ENCODE measurements at places on chromosomes 13 and 19.

GRCh38 chr19:29421196-29421545 lies 104.6 kb upstream of the VSTM2B start:
- no peaks in the 10 kb centered on the region for H3K4me1 ChIP-seq
- no peaks in the 10 kb centered on the region for H3K36me3 ChIP-seq
- no peak overlapping the region for H3K4me3 ChIP-seq
- H3K27ac ChIP-seq: no peak overlapping the region
- DNase-seq: no peak

GRCh38 chr13:78592584-78592983 lies 10.8 kb downstream of the POU4F1 start:
- no peak overlapping the region for H3K27ac ChIP-seq
- H3K27me3 ChIP-seq: peaks cover 42% of the 10 kb centered on the region
- H3K4me1 ChIP-seq: peaks cover 5% of the 10 kb centered on the region
- DNase-seq: no peak
- no peak overlapping the region for H3K4me3 ChIP-seq
- no peaks in the 10 kb centered on the region for H3K36me3 ChIP-seq

DNA sequence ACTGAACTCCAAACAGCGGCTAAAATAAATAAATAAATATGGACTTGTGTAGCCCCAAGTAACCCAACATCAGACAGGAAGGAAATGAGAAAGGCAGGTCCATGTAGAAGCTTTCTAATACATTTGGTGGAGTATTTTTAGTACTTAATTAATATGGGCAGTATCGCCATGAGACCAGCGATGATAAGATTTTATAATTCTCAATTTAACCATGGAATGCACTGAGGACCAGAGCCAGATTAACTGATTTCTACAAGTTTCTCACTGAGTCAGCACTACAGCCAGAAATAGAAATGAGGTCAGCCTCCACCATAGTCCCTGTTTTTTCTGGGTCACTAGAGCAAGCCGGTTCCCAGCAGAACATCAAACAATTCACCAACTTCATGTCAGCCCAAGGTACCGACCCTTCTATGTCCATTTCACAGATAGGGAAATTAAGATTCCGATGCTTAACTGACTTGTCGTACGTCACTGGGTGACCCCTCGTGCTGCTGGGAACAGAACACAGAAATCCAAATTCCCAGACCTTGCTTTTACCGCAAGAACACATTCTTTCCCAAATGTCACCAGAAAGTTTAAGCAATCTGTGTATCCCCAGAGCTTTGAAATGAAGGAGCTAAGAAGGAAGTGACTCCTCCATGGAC lies 90.4 kb downstream of the COL4A1 start:
- H3K4me1 ChIP-seq: peaks cover 51% of the 10 kb centered on the region
- DNase-seq: no peak
- H3K27me3 ChIP-seq: no peaks in the 10 kb centered on the region
- peaks cover 21% of the 10 kb centered on the region for H3K36me3 ChIP-seq
- peak overlapping the region; percentile 82 for H3K27ac ChIP-seq

DNA sequence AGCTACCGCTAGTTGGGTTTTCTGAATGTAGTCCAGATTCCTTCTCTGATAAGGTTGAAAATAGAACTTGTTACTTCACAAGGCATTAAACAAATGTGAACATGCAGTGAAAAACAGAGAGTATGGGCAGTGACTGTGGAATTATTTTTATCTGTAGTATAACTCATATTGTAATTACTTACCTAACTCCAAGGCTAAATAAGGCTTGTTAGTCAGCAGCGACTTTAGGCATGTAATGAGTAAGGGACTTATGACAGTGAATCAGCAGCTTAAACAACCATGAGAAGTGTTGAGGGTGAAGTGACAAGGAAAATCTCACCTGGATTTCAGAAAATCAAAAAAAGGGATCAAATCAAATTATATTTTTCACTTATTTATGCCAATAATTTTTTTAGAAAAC lies 1719.5 kb upstream of the MIR17HG start:
- no peaks in the 10 kb centered on the region for H3K27me3 ChIP-seq
- no peaks in the 10 kb centered on the region for H3K4me1 ChIP-seq
- DNase-seq: no peak
- H3K36me3 ChIP-seq: no peaks in the 10 kb centered on the region
- no peak overlapping the region for H3K4me3 ChIP-seq
- H3K27ac ChIP-seq: no peak overlapping the region

GRCh38 chr13:99636728-99637353 lies 135.6 kb downstream of the TM9SF2 start:
- no peaks in the 10 kb centered on the region for H3K27me3 ChIP-seq
- H3K27ac ChIP-seq: no peak overlapping the region
- H3K36me3 ChIP-seq: no peaks in the 10 kb centered on the region
- no peak overlapping the region for H3K4me3 ChIP-seq
- no peaks in the 10 kb centered on the region for H3K4me1 ChIP-seq

DNA sequence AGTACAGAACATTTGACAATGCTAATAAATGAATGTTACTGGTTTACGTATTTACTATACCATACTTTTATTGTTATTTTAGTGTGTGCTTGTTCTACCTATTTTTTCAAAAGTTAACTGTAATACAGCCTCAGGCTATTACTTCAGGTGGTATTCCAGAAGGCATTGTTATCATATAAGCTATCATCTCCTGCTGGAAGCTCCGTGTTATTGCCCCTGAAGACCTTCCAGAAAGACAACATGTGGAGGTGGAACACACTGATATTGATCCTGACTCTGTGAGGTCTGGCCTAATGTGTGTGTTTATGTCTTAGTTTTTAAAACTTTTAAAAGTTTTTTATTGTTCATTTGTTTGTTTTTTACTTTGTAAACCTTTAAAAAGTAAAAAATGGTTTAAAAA lies 509.8 kb upstream of the SPRY2 start:
- no peak overlapping the region for H3K4me3 ChIP-seq
- no peaks in the 10 kb centered on the region for H3K4me1 ChIP-seq
- no peak for DNase-seq

DNA sequence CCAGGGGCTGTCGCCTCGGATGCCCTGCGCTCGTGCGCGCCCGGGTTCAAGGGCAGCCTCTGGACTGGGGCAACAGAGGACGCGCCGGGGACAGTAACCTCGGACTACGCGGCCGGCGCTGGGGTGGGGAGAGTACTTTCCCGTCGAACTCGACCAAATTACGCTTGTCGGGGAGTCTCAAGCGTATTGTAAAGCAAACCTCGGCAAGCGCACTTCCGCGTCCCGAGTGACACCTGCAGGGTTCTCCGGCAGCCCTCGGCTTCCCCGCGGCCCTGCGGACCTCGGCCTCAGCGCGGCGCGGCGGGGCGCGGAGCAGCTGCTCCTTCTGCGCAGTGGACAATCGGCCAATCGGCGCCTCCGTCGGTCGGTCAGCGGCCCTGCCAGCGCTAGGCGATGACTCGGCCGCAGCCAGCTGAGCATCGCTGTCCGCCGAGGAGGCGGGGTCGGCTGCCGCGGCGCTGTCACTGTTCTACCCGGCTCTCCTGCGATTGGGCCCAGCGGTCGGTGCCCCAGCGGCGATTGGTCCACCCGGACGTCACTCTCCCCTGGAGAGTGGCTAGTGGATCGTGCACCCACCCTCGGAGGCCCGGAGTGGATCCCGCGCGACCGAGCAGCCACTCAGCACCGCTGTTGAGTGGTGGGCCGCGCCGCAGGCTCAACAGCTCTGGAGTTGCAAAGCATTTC lies at the start of gene SLC46A3:
Gene SLC46A3, minus strand, starts transcription at position 428 of the 684 bp plus-strand sequence. CDS start 972 bp downstream, outside the sequence.
- no peaks in the 10 kb centered on the region for H3K36me3 ChIP-seq
- peak within 1 kb of the TSS; percentile 96 for H3K27ac ChIP-seq
- H3K27me3 ChIP-seq: no peaks in the 10 kb centered on the region
- H3K4me1 ChIP-seq: no peaks in the 10 kb centered on the region
- H3K4me3 ChIP-seq: peak within 1 kb of the TSS; percentile 67
- peak; percentile 98 for DNase-seq

- H3K4me3 ChIP-seq: no peak overlapping the region
- no peak overlapping the region for H3K27ac ChIP-seq
- no peak for DNase-seq
These were observed 294.7 kb downstream of the MYO16 start for GRCh38 chr13:108924134-108924533.

DNA sequence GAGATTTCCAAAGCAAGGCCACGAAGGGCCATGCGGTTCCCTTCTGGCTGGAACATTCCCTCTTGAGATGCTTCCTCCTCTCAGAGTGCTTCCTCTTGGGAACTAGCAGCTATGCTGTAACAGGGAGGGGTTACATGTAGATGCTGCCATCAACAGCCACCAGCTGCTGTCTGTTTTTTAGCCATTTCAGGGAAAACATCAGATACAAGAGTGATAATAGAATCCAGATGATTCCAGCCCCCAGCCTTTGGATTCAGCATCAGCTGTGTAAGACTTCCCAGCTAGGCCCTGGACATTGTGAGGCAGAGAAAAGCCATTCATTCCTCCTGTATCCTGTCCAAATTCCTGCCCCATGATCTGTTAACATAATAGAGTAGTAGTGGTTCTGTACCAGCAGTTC lies 8.2 kb upstream of the ZNF177 start:
- no peaks in the 10 kb centered on the region for H3K4me1 ChIP-seq
- H3K36me3 ChIP-seq: peaks cover 22% of the 10 kb centered on the region
- H3K27ac ChIP-seq: no peak overlapping the region
- H3K4me3 ChIP-seq: no peak overlapping the region
- no peak for DNase-seq

DNA sequence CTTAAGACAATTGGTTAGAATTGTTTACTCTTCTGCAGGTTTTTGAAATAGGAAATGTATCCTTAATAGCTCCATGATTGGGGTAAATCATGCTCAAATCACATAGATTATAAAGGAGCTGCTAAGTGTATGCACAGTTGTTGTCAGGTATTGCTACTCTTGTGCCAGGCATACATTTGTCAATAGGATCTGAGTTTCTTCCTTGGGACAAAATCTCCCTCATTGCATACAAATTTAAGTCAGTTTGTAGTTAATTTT lies 109.3 kb upstream of the MLNR start:
- H3K4me1 ChIP-seq: peaks cover 13% of the 10 kb centered on the region
- DNase-seq: no peak
- no peaks in the 10 kb centered on the region for H3K36me3 ChIP-seq
- peak overlapping the region; percentile 67 for H3K4me3 ChIP-seq

GRCh38 chr19:33906578-33907335 lies 110.1 kb downstream of the KCTD15 start:
- peak overlapping the region; percentile 59 for H3K4me3 ChIP-seq
- no peak for DNase-seq
- H3K27me3 ChIP-seq: no peaks in the 10 kb centered on the region
- H3K4me1 ChIP-seq: peaks cover 4% of the 10 kb centered on the region
- no peaks in the 10 kb centered on the region for H3K36me3 ChIP-seq
- H3K27ac ChIP-seq: peak overlapping the region; percentile 12

Data from ascending aorta (tissue), 2 donors.